ENCODE measurements at places on chromosomes 2 and 18. TPM values are rescaled to one million over a fixed set of nuclear protein-coding genes. Genes with fewer than 3 reads are reported as not detected.

- DNase-seq = no peak
Observed at GRCh38 chr18:54673936-54674335, 82.9 kb downstream of the DYNAP start.

GRCh38 chr2:13067508-13067907 lies 350.8 kb downstream of the TRIB2 start:
- DNase-seq = no peak

DNA sequence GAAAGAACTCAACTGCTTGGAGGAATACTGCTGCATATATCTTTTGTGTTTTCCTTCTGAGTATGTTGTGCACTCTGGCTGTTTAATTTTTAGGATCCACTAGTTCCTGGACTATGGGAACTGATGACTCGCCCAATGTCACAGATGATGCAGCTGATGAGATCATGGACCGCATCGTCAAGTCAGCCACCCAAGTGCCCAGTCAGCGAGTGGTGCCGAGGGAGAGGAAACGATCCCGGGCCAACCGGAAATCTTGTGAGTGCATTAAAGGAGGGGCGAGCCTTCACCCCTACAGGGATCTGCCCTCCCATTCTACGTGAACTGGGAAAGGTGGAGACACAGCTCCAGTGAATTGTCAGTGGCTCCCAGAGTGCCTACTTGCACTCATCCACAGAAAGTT lies 59.6 kb downstream of the TPGS2 start:
- DNase-seq = no peak

- no peak for DNase-seq
Observed at GRCh38 chr2:110896226-110896625, 163.9 kb downstream of the ACOXL start.

- no peak for DNase-seq
Observed at GRCh38 chr2:191204433-191204832, 40.8 kb upstream of the MYO1B start.

DNA sequence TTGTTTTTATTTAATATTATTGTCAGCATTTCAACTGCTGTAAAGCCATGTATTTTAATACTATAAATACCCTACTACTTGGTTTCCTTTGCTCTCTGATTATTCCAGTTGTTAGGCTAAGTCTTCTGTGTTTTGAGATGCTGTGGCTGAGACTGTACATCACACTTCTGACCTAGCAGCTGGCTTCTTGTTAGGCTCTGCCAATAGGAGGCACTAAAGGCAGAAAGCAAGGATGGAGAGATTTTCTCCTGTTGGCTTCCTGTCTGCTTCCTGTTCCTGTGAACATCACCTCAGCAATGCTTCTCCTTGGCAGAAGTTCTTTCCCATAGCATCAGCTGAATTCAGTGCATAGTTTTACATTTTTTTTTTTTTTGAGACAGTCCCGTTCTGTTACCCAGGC lies 68.3 kb upstream of the YPEL5 start:
- no peak for DNase-seq

DNA sequence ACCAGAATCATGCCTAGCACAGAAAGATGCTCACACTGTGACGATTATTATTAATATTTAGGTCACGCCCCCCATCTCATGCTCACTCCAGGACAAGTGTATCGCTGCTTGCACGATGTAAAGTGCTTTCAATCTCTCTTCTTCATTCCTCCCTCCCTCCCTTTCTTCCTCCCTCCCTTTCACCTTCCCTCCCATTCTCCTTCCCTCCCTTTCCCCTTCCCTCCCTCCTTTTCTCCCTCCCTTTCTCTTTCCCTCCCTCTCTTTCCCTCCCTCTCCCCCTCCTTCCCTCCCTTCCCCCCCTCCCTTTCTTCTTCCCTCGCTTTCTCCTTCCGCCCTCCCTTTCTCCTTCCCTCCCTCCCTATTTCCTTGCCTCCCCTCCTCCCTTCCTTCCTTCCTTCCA lies 19.6 kb downstream of the TGOLN2 start:
- no peak for DNase-seq

- no peak for DNase-seq
Observed at GRCh38 chr2:195343540-195343939, 313.5 kb upstream of the SLC39A10 start.

MAPK4 gene
- total RNA-seq = 13.1 TPM

ARHGEF4 gene
- 6.1 TPM for total RNA-seq

C2orf80 gene
- not detected for total RNA-seq

RFTN2 gene
- 2.5 TPM for total RNA-seq

ANTXR1 gene
- 26.7 TPM for total RNA-seq

LYG1 gene
- total RNA-seq = 1.2 TPM

SNED1 gene
- total RNA-seq = 2.8 TPM

Measured in glutamatergic neuron (in vitro differentiated cells).